ENCODE measurements at places on chromosomes 2 and 18.

- H3K4me3 ChIP-seq, result no peak overlapping the region
- H3K27me3 ChIP-seq, result no peaks in the 10 kb centered on the region
- peaks cover 7% of the 10 kb centered on the region for H3K4me1 ChIP-seq
- no peak overlapping the region for H3K27ac ChIP-seq
Observed at GRCh38 chr2:202479610-202480009, 103.5 kb downstream of the BMPR2 start.

DNA sequence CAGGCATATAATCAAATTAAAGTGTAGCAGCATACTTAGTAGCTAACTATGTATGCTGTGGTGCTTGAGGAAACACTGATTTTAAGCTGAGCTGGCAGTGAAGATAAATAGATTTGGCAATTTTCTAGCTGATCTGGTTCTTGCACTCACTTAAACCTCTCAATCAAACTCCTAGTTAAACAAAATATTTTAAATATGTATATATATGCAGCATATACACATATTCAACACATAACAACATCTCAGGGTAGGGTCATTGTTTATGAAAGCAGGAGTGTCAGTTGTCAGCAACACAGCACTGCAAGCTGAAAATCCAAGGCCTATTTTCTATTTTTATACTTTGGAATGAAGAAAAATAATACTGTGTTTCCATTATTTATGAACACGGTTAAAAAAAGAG is 10.4 kb upstream of the FSHR start:
- DNase-seq, result no peak
- no peaks in the 10 kb centered on the region for H3K27me3 ChIP-seq
- no peaks in the 10 kb centered on the region for H3K36me3 ChIP-seq

DNA sequence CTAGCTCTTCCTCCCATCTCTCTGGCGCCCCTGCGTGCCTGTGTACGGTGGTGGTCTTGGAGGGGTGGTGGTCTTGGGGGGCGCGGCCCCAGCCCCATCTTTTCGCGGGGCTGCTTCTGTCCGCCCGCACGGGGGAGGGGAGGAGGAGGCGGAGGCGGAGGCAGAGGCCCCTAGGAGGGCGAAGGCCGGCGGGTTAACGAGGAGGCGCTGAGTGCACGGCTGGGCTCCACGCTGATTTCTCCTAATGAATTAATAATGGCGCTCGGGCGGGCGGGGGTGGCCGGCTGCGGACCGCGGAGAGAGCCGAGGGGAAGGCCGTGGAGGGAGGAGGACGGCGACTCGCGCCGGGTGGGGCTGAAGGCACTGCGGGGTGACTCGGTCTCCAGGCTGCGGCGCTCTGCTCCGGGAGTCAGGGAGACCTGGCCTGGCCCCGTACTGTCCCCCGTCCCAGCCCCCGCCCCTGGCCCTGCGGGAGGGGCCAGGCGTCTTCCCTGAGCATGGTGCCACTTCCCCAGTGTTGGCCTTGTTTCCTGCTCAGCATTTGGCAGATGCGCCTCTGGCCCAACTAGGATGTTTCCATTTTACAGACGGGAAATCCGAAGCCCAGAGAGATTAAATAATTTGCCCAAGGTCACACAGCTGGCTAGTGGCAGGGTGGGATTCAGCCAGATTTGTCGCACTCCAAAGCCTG is 6.0 kb downstream of the GAREM2 start:
- no peak for DNase-seq
- no peaks in the 10 kb centered on the region for H3K36me3 ChIP-seq
- H3K27me3 ChIP-seq, result peaks cover 23% of the 10 kb centered on the region
- H3K4me3 ChIP-seq, result peak overlapping the region; percentile 71
- no peak overlapping the region for H3K27ac ChIP-seq

DNA sequence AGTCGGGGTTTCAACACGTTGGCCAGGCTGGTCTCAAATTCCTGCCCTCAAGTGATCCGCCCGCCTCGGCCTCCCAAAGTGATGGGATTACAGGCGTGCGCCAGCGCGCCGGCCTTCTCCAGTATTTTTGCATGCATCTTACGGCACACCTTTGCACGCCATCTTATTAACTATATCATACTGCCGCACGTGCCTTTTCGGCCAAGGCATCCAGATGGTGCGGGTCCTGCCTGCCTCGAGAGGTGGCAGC is 765 bp upstream of the ING5 start:
- peaks cover 13% of the 10 kb centered on the region for H3K36me3 ChIP-seq
- peak overlapping the region; percentile 86 for H3K4me3 ChIP-seq
- H3K27ac ChIP-seq, result peak overlapping the region; percentile 96
- DNase-seq, result no peak
- H3K27me3 ChIP-seq, result no peaks in the 10 kb centered on the region
- peaks cover 25% of the 10 kb centered on the region for H3K4me1 ChIP-seq
